ENCODE measurements at places on chromosomes 1 and 21.

GRCh38 chr1:100955322-100955721 lies 59.4 kb downstream of the SLC30A7 start:
- peaks cover 22% of the 10 kb centered on the region for H3K36me3 ChIP-seq
- peaks cover under 1% of the 10 kb centered on the region for H3K4me1 ChIP-seq
- H3K4me3 ChIP-seq: no peak overlapping the region
- no peaks in the 10 kb centered on the region for H3K27me3 ChIP-seq

DNA sequence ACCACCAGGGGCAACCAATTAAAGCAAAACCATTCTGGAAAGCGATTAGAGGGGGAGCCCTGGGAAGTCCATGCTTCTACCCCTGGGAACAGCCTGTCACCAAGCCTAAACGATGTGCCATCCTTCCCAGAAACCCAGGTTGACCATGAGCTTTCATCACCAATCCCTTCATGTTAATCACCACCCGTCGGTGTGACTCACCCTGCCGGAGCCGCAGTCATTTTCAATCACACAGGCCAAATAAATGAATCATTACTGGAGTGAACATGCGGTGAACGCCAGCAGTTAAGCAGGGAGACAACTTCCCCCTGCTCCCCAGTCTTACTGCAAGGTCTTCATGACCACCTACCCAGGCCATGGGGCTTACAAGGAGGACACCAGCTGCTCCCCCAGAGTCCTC lies 308.8 kb downstream of the AJAP1 start:
- no peaks in the 10 kb centered on the region for H3K36me3 ChIP-seq
- H3K27me3 ChIP-seq: no peaks in the 10 kb centered on the region
- H3K4me3 ChIP-seq: no peak overlapping the region
- DNase-seq: no peak
- H3K4me1 ChIP-seq: no peaks in the 10 kb centered on the region

DNA sequence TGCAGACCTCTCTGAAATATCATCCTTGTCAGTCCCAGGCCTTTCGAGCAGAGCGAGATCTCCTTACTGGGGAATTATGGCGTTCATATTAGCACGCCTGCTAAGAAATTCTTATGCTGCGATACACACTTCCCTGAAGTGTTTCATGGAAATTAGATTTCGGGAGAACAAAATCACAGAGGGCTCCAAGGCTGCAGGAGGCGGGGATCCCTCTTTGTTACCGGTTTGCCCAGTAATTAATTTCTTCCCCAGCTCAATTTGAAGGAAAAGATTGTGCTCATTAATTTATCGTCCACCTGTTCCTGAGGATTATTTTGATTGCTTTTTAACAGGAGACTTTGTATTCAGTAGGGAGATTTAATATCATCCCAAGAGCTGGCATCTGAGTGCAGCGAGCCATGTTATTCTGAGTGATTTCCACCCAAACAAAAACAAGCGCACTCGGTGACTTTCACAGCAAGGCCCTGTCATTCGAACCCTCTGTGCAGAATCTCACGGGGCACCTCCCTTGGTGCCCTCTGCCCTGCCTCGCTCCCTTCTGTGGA lies 202.3 kb upstream of the GALNT2 start:
- DNase-seq: no peak
- H3K36me3 ChIP-seq: no peaks in the 10 kb centered on the region
- H3K4me3 ChIP-seq: no peak overlapping the region
- H3K4me1 ChIP-seq: no peaks in the 10 kb centered on the region
- H3K27me3 ChIP-seq: no peaks in the 10 kb centered on the region

- no peak for DNase-seq
- H3K36me3 ChIP-seq: no peaks in the 10 kb centered on the region
- H3K27ac ChIP-seq: no peak overlapping the region
- H3K4me1 ChIP-seq: no peaks in the 10 kb centered on the region
These were observed 9.9 kb upstream of the MPL start for GRCh38 chr1:43327549-43328292.

DNA sequence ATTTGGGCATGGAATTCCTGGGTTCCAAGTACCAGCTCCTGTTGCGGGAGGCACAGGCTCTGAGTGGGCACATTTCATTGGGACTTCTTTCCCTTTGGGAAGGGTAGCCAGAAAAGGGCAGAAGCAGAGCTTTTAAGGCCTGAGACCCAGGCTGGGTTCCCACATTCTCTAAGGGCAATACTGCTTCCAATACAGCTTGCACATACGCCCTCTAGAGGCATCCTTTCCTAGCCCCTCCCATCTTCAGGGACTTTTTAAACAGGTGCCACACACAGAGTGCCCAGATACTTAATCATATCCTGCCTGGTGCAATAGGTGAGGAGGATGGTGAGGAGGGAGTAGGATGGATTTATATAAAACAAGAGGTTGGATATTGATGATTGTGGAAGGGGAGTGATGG lies 5.7 kb downstream of the GPR88 start:
- H3K27me3 ChIP-seq: peaks cover 13% of the 10 kb centered on the region
- no peak overlapping the region for H3K27ac ChIP-seq
- peaks cover 3% of the 10 kb centered on the region for H3K4me1 ChIP-seq
- no peak overlapping the region for H3K4me3 ChIP-seq

- H3K4me3 ChIP-seq: peak overlapping the region; percentile 22
- H3K27ac ChIP-seq: no peak overlapping the region
- DNase-seq: no peak
- H3K27me3 ChIP-seq: no peaks in the 10 kb centered on the region
These were observed 66.8 kb upstream of the RGS7 start for GRCh38 chr1:241423541-241424479.

GRCh38 chr1:46508757-46509156 lies 19.1 kb downstream of the DMBX1 start:
- H3K36me3 ChIP-seq: no peaks in the 10 kb centered on the region
- no peaks in the 10 kb centered on the region for H3K4me1 ChIP-seq

DNA sequence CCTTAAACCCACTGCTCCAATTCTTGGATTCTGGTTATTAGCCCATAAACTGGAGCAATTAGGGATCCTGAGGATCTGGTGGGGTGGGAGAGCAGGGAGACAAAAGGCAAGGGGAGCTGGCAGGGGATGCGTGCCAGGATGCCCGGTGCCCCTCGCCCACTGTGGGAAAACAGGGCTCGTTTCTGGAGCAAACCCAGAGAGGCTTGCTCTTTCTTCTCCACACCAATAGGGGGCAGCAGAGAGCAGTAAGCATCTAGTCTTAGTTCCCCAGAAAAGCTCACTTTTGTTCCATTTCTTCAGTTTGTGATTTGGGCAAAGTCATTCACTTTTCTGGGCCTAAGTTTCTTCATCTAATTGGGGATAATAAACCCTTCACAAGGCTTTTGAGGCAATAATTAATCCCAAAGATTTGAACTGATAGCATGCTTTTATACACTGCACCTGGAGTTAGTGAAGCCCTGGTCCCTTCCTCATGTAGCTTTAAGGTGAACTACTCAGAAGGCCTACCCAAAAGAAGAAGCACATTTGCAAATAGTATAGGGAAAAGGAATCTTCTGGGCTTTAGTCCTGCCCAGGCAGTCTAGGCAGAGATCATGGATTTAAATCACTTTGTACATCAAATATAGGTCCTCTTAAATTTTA lies 160.6 kb upstream of the USP24 start:
- DNase-seq: no peak
- H3K36me3 ChIP-seq: no peaks in the 10 kb centered on the region
- H3K27ac ChIP-seq: no peak overlapping the region
- no peaks in the 10 kb centered on the region for H3K27me3 ChIP-seq
- no peak overlapping the region for H3K4me3 ChIP-seq

GRCh38 chr1:160471253-160471652 lies 51.8 kb downstream of the SLAMF6 start:
- no peaks in the 10 kb centered on the region for H3K36me3 ChIP-seq
- no peaks in the 10 kb centered on the region for H3K4me1 ChIP-seq
- no peaks in the 10 kb centered on the region for H3K27me3 ChIP-seq
- no peak overlapping the region for H3K27ac ChIP-seq
- DNase-seq: no peak

GRCh38 chr1:181779343-181779742 lies 282.2 kb downstream of the ZNF648 start:
- no peak overlapping the region for H3K27ac ChIP-seq
- H3K4me3 ChIP-seq: no peak overlapping the region
- no peaks in the 10 kb centered on the region for H3K36me3 ChIP-seq
- no peak for DNase-seq

DNA sequence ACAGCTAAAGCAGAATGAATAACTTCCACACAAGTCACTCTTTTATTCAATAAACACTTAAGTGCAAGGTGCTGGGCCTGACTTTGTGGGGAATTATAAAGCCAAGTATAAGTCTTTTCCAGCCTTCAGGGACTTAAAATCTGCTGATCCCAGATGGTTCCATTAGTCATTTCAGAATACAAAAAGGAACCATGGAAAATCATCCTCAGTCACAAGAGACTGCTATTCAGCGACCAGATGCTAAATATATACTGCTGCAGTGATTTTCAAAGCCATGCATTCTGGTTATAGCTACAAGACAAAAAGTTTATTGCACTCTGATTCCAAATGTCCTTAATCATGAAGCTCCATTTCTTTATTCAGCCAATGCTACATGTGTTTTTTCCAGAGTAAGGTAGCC lies 25.7 kb downstream of the GLMN start:
- DNase-seq: no peak
- H3K4me1 ChIP-seq: no peaks in the 10 kb centered on the region
- H3K36me3 ChIP-seq: peaks cover 19% of the 10 kb centered on the region
- H3K4me3 ChIP-seq: no peak overlapping the region

GRCh38 chr1:92244376-92244775 lies 26.7 kb downstream of the C1orf146 start:
- H3K4me1 ChIP-seq: no peaks in the 10 kb centered on the region
- H3K36me3 ChIP-seq: peaks cover 5% of the 10 kb centered on the region
- H3K27ac ChIP-seq: no peak overlapping the region
